PC-3 (cell line): ENCODE measurements at places on chromosomes 3 and 15.

DNA sequence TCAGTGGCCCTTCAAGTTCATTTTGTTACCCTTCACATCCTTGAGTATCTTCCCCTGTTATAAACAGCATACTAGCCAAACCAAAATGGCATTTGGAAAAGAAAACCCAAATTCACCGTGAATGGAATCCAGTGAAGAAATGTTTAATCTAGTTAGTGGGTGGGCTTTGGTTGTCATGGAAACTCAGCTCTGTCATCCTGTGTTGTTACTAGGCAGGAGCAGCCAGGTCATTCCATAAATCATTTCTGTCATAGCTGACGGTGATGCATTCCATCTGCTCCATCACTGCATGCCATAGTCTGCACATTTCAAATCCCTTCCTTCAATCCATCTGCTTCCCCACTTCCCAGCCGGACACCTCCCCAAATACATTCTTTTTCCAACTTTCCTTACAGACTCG, 140.4 kb upstream of the CGNL1 start:
- no peak for DNase-seq

GRCh38 chr15:80596521-80596976, 98.6 kb upstream of the ABHD17C start:
- DNase-seq = peak; percentile 85

DNA sequence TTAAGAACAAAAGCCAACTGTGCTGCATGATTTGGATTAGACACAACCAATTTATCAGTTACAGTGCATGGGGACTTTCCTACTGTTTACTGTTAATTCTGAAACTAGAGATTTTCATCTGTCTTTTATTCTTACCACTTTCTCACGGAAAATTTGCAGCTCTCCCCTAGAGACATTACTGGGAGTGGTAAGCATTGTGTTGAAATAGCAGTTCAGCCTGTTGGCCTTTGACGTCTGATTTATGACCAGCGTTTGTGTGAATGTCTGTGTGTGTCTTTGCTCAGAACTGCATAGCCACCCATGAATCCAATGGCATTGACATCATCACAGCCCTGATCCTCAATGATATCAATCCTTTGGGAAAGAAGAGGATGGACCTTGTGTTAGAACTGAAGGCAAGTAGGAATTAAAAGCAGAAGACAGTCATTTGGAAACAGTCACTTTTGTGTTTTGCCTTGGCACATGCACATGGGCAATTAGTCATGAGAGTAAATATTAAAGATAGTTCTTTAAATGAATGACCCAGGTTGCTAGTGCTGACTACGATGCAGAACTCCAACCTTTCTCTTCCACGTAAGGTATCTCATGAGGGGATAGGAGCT, 202.2 kb upstream of the BHLHE40 start:
- peak; percentile 24 for DNase-seq

GRCh38 chr3:119894195-119894594, 112.3 kb downstream of the NR1I2 start:
- no peak for DNase-seq

DNA sequence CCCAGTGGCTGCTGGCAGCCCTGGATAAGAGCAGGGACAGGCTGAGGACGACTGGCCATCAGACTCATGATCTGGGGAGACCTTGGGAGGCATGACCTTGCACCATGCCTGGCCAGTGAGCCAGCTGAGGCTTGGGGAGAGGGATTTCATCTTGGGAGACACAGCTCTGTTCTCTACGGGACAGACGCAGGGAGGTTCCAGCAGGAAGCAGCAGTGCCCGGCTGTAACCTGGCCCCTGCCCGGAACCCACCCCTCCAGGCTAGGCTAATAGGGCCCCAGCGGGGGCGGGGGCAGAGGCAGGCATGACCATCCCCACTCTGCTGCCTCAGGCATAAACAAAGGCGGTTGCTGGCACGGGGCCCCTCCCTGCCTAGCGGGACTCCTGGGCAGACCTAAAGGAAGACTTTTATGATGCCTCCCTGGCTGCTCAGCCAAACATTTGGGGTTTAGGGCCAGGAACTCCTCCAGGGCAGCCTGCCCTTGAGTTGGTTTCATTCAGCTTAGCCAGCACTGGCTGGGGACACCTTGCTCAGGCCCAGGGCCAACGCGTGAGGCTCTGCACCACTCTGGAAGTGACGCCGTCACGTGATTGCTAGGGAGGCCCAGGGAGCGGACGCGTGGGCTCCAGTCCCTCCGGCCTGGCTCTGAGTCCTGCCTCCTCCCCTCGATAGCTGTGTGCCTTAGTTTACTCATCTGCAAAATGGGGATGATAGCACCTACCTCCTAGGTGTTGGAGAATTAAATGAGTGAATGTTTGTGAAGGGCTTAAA, 27.6 kb downstream of the HDAC11 start:
- DNase-seq = peak; percentile 68

- DNase-seq = no peak
Observed at GRCh38 chr3:128366136-128366535, 100.6 kb downstream of the DNAJB8 start.

GRCh38 chr3:50913260-50913659, 238.5 kb downstream of the DOCK3 start:
- DNase-seq = peak; percentile 42
